ENCODE measurements at places on chromosomes 6 and 20.

- no peak for DNase-seq
These were observed 235.6 kb downstream of the BCAS1 start for GRCh38 chr20:53834749-53835148.

DNA sequence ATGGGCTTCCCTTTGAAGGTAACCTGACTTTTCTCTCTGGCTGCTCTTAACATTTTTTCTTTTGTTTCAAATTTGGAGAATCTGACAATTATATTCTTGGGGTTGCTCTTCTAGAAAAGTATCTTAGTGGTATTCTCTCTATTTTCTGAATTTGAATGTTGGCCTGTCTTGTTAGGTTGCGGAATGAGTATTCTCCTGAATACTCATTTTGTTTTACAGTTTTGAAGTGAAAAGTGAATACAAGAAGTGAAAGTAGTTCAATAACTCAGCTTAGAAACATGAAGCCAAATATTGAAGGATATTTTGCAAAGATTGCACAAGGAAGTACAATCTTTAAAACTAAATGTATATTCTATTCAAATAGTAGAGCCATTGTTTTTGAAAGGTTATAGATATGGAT lies 120.2 kb upstream of the MAP3K4 start:
- no peak for DNase-seq

GRCh38 chr6:36336779-36337241 lies at the start of gene BNIP5:
TSS of gene BNIP5 (minus strand) at chr6:36336888. CDS start at chr6:36330690, 6,198 bp downstream.
- DNase-seq = no peak

DNA sequence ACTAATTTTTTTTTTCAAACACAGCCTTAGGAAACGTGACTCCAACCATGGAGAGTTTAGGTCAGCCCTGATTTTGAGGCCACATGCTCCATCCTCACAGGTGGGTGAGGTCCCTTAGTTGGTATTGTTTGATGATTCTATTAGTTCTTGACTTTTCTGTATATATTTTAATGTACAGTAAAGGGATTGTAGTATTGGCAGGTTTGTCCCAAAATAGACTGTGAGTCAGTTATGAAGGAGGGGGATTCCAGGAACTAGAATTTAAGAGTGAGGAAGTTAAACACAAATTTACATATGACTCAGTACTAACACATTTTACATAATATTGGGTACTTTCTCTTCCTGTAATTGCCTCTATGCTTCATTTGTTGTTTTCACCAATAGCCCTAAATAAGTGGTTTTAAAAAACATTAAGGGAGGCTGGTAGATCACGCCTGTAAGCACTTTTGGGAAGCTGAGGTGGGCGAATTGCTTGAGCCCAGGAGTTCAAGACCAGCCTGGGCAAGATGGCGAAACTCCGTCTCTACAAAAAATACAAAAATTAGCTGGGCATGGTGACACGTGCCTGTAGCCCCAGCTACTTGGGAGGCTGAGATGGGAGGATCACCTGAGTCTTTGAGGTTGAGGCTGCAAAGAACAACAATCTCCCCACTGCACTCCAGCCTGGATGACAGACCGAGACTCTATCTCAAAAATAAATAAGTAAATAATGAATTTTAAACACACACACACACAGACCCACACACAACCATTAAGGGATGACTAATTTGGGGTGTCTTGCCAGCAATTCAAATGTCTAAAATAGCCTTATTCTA lies 81.8 kb downstream of the SGK1 start:
- DNase-seq = peak; percentile 77

DNA sequence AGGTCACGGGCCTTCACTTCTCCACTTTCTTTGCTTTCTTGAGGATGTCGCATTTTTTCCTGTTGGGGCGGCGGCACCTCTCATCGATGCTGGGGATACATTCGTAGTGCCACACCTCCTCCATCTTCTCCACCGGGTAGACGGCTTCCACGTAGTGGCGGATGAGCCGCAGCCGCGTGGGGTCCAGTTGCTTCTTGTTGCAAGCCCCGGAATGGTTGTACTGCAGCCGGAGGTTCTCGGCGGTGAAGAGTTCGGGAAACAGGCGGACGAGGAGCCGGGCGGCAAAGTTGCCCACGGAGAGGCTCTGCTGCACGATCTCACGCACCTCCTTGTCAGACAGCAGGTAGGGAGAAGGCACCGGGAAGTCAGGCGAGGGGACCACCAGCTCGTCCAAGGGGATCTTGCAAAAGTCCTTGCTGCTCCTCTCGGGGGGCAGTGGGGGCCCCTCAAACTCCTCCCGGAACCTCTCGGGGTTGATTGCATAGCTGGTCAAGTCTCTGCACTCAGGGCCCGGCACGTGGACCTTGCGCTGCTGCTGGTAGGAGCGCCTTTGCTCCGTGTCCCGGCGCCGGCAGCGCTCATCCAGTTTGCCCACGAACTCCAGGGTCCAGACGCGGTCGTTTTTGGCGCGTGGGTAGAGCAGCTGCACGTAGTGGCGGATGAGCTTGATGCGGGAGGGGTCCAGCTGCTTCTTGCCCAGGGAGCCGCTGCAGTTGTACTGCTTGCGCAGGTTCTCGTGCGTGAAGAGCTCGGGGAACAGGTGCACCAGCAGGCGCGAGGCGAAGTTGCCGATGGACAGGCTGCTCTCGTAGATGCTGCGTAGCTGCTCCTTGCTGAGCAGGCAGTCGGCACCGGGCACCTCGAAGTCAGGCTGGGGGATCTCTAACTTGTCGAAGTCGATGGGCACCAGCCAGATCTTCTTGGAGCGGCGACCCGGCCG lies 41.0 kb downstream of the MTRES1 start:
- no peak for DNase-seq

GRCh38 chr6:148769304-148769968 lies 22.6 kb downstream of the UST start:
- DNase-seq = no peak

DNA sequence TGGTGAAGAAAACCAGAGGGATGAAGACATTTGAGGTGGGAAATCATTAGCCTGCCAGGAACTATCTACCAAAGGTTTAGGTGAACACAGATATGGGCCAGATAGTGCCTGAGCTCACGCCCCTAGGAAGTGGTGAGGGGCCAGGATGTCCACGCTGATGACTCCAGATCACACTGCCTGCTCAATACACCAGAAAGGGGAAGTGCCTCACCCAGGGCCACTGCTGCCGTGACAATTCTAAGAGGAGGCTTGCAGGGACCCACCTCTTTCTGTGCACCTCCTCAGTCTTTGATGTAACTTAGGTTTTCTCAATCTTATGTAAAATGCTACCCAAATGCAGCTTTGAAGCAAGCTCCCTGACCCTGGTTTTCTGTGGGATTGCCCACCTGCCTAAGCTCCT lies 5.4 kb upstream of the RAB44 start:
- no peak for DNase-seq

GRCh38 chr6:104887350-104887749 lies 27.6 kb upstream of the HACE1 start:
- peak; percentile 42 for DNase-seq

All from choroid plexus epithelial cell (primary cell).